ENCODE measurements at places on chromosomes 12 and 14.

GRCh38 chr14:64326502-64326901 is 32.3 kb upstream of the ESR2 start:
- no peak for DNase-seq

- peak; percentile 38 for DNase-seq
Observed at GRCh38 chr14:58152014-58152857, at the start of gene ARMH4. Gene ARMH4, minus strand, starts transcription at chr14:58152213. Its CDS starts 12,855 bp downstream, at chr14:58139358.

DNA sequence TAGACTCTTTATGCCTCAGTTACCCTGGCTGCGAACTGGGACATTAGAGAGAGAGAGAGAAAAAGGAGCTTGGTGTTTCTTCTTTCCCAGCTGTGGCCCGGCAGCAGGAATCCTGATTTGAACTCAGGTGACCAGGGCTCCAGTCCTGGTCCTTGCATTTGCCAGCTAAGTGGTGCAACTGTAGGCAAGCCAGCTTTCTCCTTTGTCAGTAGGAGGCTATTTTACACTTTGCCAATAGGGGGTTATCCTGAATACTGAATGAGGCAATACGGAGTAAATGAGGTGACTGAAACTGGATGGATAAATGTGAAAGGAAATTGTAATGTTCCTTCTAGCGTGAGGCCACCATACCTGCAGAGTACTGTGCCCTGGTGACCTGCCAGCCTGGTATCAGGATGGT is 27.8 kb downstream of the KCNA5 start:
- DNase-seq: no peak

- DNase-seq: no peak
Observed at GRCh38 chr12:67909681-67910080, 79.6 kb upstream of the IFNG-AS1 start.

GRCh38 chr14:32602699-32603098 is 273.6 kb downstream of the AKAP6 start:
- DNase-seq: no peak

- no peak for DNase-seq
Observed at GRCh38 chr12:43148691-43149090, 403.3 kb downstream of the ADAMTS20 start.

DNA sequence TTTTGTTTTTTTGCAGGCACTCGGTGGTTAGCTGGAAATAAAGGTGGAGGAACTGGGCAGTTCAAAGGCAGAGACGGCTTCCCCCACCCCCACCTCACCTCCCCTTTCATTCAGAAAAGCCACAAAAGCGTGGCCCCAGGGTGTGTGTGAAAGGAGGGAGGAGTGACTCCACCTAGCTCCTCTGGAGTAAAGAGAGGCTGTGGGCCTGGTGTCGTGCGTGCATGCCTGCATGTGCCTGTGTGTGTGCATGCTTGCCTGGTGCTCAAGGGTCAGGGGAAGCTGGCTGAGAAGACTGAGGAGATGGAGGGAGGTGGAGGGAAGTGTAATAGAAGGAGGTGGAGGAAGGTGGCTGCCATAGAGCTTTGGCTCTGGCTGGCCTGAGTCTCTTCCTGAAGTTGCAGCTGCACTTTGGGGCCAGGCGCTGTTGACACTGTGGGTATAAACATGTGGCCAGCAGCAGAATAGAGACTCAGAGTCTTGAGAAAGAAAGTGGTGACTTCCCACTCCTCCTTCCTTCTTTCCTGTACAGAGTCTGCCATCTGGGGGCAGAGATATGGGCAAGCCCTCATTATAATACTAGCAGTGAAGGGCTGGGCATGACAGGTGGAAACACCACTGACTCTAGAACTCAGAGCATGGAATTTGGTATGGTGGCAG is 36.9 kb upstream of the SINHCAF start:
- no peak for DNase-seq

DNA sequence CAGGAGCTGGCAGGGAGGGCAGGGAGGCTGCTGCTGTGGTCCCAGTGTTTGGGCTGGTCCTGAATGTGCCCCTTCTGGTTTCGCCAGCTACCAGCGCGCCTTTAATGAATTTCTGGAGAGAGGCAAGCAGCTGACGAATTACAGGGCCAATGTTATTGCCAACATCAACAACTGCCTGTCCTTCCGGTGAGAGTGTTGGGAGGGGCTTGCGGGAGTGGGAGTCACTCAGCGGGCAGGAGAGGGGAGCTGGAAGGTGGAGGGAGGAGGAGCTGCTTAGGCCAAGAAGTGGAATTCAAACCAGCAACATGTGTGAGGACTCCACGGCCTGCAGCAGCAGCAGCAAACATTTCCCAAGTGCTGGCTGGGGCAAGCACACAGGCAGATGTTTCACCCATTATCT is 7.7 kb downstream of the TNFAIP2 start:
- DNase-seq: no peak

DNA sequence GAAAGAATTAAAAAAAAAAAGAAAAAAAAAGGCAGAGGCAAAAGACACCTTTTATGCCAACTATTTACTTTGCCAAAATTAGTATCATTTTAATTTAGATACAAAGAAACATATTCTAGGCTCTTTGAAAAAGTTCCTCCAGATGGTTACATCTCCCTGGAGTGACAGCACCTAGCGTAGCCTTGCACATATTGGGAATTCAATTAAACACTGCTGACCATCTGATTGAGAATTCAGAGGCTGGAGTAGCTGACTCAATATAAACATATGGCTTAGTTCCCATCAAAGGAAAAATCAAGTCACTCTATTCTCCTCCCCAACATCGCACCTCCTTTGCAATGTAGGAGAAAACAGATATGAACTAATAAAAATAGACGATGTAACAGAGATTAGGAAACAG is 36.4 kb downstream of the ANKS1B start:
- DNase-seq: no peak

DNA sequence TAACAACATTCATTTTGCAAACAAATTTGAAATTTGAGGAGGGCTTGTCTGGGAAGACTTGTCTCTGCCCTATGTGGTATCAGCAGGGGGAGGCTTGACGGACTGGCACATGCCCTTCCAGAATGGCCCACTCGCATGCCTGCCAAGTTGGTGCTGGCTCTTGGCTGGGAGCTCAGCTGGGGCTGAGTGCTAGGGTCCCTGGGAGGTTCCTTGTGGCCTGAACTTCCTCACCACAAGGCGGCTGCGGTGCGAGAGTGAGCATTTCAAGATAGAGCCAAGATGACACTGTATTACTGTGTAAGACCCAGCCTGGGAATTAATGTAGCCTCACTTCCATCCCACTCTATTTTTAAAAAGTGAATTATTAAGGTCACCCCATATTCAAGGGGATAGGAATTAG is 271.6 kb upstream of the PLEKHG7 start:
- DNase-seq: no peak

GRCh38 chr12:5589054-5589453 is 157.1 kb downstream of the NTF3 start:
- DNase-seq: no peak

Data from stimulated activated CD4-positive, alpha-beta T cell treated with anti-CD3 and anti-CD28 coated beads, TNF-alpha, amount 100 ng/mL, for 1 hour (primary cell).